ENCODE measurements at places on chromosomes 7 and 10.

DNA sequence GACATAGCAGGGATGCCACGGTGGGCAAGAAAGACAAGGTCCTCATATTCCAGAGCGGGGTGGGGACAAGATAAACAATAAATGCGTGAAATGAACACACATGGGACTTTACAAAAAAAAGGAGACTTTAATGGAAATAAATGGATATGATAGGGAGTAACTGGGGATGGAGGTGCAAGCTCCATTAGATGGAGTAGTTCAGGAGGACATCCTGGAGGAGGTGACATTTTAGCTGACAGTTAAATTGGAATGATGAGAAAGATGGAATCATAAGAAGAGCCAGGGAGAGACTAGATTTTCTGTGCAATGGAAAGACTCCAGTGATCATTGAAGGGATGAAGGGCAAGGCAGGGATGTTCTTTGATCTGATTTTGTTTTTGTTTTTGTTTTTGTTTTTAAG lies 83.6 kb upstream of the MYL10 start:
- no peak for DNase-seq

- no peak for DNase-seq
Measured at GRCh38 chr10:45471059-45471458, 97.0 kb downstream of the ALOX5 start.

- no peak for DNase-seq
Measured at GRCh38 chr10:132199854-132200311, 13.1 kb downstream of the DPYSL4 start.

DNA sequence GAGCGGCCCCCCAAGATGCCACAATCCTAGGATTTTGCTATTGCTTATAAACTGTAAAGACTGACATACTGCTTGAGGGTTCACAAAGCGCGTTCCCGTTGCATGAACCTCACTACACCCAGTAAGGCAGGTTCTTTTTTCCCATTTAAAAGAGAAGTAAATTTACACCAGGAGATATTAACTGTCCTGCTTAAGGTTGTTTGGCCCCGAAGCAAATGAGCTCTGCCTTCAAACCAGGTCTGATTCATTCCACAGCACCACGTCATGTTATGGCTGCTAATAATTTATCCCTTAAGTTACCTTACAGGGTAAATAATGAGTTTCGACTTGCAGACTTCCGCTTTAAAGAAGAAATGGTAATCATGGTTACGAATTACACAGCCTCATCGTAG lies 559 bp upstream of the FKBP14 start:
- no peak for DNase-seq

- DNase-seq: no peak
Measured at GRCh38 chr10:29102636-29103035, 186.2 kb upstream of the LYZL1 start.

GRCh38 chr7:141356161-141356560 lies 195.0 kb upstream of the AGK start:
- DNase-seq: no peak

- DNase-seq: no peak
Measured at GRCh38 chr10:78714225-78714624, 354.5 kb upstream of the ZMIZ1 start.

DNA sequence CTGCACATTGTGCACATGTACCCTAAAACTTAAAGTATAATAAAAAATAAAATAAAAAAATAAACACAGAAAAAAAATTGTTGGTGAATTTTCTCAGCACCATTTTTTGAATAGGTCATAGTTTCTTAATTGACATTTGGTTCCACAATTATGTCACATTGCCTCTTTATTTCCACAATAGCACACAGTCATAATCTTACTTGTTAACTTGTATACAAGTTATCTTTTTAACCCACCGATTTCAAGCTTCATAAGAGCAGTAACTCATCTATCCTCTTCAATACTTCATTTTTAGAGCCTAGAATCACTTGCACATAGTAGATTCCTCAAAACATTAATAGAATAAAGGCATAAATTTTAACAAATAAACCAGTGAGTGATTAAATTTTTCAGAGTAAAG lies 1425.1 kb upstream of the LRRTM3 start:
- DNase-seq: no peak

DNA sequence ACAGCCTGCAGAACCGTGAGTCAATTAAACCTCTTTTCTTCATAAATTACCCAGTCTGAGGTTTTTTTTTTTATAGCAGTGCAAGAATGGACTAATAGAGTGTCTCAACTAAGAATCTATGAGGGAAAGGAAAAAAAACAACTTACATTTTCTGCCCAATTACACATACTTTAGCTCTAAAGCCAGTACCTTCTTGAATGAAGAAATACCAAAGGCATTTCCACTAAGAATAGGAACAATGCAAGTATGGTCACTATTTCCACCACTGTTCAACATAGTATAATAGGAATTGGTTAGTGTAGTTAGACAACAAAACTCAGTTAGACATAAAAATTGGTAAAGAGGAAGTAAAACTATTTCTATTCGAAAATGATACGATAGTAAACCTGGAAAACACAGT lies 37.6 kb downstream of the MICU1 start:
- no peak for DNase-seq

GRCh38 chr10:1291178-1292090 lies 235.2 kb downstream of the WDR37 start:
- no peak for DNase-seq

DNA sequence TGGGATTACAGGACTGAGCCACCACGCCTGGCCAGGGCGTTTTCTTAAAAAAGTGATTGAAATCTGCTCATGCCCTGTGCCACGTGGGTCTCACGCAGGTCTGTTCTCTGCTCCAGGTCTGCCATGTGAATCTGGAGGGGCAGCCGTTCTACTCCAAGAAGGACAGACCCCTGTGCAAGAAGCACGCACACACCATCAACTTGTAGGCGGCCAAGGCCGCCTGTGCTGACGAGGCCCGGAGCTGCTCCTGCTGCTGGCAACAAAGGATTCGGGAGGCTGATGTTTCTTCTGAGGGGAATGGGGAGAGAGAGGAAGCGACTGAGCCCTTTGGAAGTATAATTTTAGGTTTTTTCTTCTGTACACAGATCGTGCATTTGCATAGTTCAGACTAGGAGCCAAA lies 23.6 kb upstream of the BMPR1A start:
- no peak for DNase-seq
